Large intestine (tissue), 12 donors: ENCODE measurements at places on chromosomes 1 and 21. TPM values are rescaled to one million over a fixed set of nuclear protein-coding genes. Genes with fewer than 3 reads are reported as not detected.

DNA sequence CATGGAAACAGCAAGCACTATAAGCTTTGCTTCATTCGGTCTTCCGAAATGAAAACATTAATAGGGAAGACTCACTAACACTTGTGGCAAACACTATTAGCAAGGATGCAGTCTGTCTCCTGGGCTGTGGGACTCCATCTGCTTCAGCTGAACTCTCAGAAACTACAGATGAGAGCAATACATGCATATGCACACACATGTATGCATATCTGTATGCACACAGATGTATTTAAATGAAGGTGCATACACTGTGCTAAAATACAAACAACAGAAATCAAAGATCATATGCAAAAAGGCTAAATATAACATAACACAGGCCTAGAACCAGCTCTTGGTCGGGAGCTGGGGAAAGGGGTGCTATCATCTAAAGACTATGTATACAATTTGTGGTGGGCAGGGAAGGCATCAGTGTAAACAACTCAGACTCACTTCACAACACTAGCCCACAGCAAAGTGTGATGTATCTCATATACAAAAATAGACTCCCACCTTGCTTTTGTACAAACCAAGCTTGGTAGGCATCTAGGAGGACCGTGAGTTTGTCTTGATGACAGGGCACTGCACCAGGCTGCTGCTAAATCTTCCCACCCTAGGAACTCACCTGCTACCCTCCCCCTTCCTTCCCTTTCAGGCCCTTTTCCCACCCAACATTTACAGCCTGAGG, 32.8 kb downstream of the CDC7 start:
- H3K4me1 ChIP-seq: no peaks in the 10 kb centered on the region
- no peak overlapping the region for H3K4me3 ChIP-seq

GRCh38 chr1:41868241-41868998, 50.3 kb downstream of the HIVEP3 start:
- H3K36me3 ChIP-seq: no peaks in the 10 kb centered on the region
- H3K27me3 ChIP-seq: peaks cover 14% of the 10 kb centered on the region
- H3K27ac ChIP-seq: no peak overlapping the region
- DNase-seq: no peak
- no peak overlapping the region for H3K4me3 ChIP-seq

GRCh38 chr1:225603538-225604354, 49.2 kb downstream of the ENAH start:
- H3K4me3 ChIP-seq: no peak overlapping the region
- no peak overlapping the region for H3K27ac ChIP-seq
- H3K36me3 ChIP-seq: no peaks in the 10 kb centered on the region

- no peak within 1 kb of the TSS for H3K4me3 ChIP-seq
- peaks cover 41% of the 10 kb centered on the region for H3K27me3 ChIP-seq
- H3K27ac ChIP-seq: no peak within 1 kb of the TSS
- H3K36me3 ChIP-seq: no peaks in the 10 kb centered on the region
- no peak for DNase-seq
Measured at GRCh38 chr1:156618853-156619581, at the start of gene HAPLN2. HAPLN2 (plus strand) TSS chr1:156619415; CDS start chr1:156623491, 4,076 bp downstream.

GRCh38 chr1:6352138-6352563, 41.4 kb downstream of the ACOT7 start:
- DNase-seq: no peak
- H3K4me3 ChIP-seq: no peak overlapping the region
- H3K4me1 ChIP-seq: peaks cover 13% of the 10 kb centered on the region

GRCh38 chr1:80659161-80659560, 1141.6 kb upstream of the ADGRL2 start:
- H3K27ac ChIP-seq: no peak overlapping the region
- peaks cover 8% of the 10 kb centered on the region for H3K4me1 ChIP-seq
- no peak overlapping the region for H3K4me3 ChIP-seq
- DNase-seq: no peak

The ASCL5 gene
- polyA plus RNA-seq: 0.15 TPM
